NCI-H1694 treated with DMSO at 0.1 percent for 48 hours (cell line): ENCODE measurements at places on chromosomes 2 and 18.

DNA sequence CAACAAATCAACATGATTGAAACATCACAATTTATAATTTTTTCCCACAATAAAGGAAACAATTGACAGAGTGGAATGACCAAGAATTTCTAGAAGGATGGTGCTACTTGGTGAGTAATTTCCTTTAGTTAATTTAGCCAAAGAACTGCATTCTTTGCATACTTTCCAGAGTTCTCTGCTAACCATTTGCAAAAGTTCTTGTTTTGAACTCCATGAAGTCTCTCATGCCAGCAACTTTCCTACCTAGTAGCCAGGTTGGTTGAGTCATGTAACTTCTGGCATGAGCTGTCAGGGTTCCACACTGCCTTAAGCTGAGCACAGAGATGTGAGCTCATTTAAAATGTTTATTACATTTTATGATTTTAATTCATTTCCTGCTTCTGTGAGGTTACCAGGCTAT is 539.6 kb downstream of the PID1 start:
- DNase-seq = no peak

- peak; percentile 67 for DNase-seq
Measured at GRCh38 chr18:3245853-3246634, 1.6 kb upstream of the MYL12A start.

DNA sequence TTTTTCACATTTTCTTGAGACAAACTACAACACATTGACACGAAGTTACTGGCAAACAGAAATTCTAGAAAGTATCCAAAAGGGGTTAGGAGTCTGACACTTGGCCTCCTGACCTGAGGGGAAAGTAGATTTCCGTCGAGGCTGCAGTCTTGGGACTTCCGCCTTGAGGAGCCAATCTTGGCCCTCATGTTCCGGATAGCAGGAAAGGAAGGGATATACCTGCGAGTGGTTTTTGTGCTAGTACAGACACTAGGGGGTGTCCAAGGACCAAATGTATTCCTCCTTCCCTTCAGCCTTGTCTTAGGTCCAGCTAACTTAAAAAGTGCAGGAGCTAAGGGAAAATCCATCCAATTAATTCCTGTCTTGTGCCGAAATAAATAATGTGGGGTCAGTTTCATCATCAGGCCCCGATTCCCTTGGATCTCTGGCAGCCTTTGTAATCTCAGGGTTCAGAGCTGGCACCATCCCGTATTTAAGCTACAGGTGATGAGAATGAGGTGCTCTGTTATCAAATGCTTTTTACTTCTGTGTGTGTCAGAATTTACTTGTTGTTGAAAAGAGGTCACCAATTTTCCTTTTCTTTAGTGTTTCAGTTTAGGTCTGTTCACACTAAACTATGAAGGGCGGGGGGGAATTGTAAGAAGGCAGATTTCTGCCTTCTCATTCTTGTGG is 330.2 kb upstream of the FANCL start:
- peak; percentile 79 for DNase-seq

GRCh38 chr2:224257156-224257555 is 144.8 kb downstream of the FAM124B start:
- DNase-seq = no peak

- no peak for DNase-seq
Measured at GRCh38 chr2:145000376-145000775, 480.5 kb upstream of the ZEB2 start.

DNA sequence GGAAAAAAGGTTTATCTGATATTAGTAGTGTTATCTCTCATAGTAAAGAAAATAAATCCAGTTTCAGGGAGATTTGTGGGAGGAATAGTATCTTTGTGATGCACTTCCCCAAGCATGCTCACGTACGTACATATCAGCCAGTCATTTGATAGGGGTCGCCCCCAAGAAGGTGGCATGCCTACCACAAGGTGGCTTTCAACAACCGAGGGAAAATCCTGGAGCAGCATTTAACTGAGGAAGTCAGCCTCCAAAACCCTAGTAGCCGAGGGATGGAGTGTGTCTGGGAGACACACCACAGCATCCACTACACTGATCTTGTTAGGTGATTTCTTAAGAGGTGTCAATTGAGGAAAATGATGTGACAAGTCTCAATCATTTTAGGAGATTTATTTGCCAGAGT is 623.9 kb downstream of the NYAP2 start:
- DNase-seq = no peak

GRCh38 chr2:132668987-132669907 is 758 bp downstream of the LYPD1 start:
- no peak for DNase-seq

- no peak for DNase-seq
Measured at GRCh38 chr18:79588636-79589481, 90.7 kb upstream of the CTDP1 start.

GRCh38 chr2:198483051-198483450 is 678.7 kb downstream of the PLCL1 start:
- DNase-seq = no peak
